Globus pallidus (tissue), 1 donor: ENCODE measurements at places on chromosomes 4 and X.

DNA sequence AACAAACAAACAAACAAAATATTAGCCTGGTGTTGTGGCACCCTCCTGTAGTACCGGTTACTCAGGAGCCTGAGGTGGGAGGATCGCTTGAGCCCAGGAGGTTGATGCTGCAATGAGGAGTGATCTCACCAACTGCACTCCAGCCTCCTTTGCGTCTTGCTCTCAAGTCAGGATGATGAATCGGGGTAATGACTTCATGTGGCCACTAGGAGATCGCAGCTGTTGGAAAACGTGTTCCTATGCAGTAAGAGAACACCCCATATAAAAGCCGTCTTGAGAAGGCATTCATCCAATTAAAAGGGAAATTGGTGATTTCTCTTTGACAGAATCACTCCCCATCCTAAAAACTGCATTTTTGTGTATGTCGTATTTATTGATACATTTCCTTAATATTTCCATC lies 6.9 kb downstream of the CCNB3 start:
- no peak for DNase-seq

- DNase-seq: no peak
These were observed 161.8 kb downstream of the NAA11 start for GRCh38 chr4:79163981-79164490.

DNA sequence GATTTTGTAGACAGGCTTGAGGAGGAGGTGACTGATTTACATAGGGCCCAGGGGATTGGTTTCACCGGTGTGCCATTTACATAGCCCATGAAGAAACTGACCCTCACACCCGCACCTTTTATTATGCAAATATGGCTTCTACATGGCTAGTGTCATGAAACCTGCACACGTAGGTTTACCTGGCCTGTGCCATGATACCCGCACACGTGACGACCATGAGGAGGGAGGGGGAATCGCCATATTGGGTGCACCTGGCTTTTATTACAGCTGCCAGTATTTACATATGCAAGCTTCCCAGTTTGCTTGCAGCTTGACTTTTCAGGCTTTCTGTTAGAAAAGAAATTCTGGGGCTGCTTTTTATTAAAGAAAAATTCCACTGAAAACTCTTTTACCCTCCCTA lies 359.7 kb downstream of the ADAM29 start:
- no peak for DNase-seq

- no peak for DNase-seq
These were observed 11.0 kb upstream of the VCX3B start for GRCh38 chrX:8453611-8454010.

DNA sequence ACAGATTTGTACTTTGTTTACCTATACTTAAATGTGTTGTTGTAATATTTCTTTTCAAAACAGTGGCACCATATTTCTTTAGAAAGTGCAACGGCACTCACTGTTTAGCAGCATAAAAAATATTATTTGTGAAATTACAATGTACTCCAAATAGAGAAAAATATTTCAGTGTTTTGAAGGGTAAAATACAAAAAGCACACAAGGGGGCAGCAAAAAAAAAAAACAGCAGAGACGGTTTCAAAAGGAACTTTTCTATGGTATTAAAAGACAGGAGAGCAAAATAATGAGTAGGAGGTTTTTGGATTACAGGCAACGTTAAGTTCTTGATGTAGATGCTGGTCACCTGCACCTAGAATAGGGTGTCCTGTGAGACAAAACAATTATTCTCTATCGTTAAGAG lies 2.0 kb downstream of the NUDT11 start:
- no peak for DNase-seq

DNA sequence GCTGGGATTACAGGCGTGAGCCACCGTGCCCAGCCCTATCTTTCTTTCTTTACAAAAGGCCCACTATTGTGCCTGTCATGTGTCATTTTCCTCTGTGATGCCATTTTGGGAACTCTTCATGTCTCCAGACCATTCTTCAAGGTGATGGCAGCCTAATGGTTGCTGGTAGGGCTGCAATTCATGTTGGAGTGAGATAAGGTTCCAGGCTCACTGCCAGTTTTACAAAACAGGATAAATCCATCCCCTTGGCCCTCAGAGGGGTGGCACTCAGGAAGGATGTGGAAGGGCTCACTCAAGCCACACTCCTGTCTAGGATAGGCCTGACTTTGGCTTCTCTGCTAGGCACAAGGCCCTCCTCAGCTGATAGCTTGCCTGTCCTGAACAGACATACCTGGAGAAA lies 3.8 kb downstream of the TCEAL9 start:
- DNase-seq: no peak

- DNase-seq: no peak
These were observed 242.7 kb upstream of the WDFY3 start for GRCh38 chr4:85209161-85209560.
